Suppressor macrophage (primary cell): ENCODE measurements at places on chromosomes 16 and 17.

GRCh38 chr17:66992911-66993442 lies 28.5 kb downstream of the CACNG4 start:
- DNase-seq, result no peak

- DNase-seq, result no peak
Measured at GRCh38 chr17:64564098-64564497, 57.3 kb downstream of the CEP95 start.

DNA sequence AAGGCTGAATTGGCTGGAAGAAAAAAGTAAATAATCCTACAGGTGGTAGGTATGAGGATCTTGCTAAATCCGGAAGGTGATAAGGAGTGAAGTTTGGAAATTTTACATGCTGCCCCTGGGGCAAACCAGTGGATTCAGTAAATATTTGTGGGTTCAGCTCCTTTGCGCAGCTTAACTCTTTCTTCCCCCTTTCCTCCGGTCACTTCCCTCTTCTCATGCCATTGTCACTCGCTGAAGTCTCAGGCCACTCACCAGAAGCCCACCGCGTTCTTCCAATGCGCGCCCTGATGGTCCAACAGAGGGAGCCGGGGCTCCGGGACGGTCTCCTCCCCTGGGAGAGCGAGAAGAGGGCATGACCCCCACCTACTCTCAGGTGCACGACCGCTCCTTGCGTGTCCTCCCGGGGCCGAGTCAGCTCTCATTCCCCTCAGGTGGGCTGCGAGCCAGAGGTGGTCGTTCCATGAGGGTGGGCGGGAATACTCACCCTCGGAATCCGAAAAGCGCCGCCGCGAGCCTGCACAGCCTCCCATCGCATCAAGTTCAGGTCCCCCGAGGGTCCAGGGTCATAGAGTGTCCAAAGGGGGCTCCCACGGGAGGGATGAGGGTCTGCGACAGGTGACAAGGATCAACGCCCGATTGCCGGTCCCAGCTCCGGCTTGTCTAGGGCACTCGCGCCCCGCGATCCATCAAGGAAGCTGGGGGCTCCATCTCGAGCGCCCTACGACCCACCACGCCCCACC lies 474 bp downstream of the CLN3 start:
- peak; percentile 74 for DNase-seq

DNA sequence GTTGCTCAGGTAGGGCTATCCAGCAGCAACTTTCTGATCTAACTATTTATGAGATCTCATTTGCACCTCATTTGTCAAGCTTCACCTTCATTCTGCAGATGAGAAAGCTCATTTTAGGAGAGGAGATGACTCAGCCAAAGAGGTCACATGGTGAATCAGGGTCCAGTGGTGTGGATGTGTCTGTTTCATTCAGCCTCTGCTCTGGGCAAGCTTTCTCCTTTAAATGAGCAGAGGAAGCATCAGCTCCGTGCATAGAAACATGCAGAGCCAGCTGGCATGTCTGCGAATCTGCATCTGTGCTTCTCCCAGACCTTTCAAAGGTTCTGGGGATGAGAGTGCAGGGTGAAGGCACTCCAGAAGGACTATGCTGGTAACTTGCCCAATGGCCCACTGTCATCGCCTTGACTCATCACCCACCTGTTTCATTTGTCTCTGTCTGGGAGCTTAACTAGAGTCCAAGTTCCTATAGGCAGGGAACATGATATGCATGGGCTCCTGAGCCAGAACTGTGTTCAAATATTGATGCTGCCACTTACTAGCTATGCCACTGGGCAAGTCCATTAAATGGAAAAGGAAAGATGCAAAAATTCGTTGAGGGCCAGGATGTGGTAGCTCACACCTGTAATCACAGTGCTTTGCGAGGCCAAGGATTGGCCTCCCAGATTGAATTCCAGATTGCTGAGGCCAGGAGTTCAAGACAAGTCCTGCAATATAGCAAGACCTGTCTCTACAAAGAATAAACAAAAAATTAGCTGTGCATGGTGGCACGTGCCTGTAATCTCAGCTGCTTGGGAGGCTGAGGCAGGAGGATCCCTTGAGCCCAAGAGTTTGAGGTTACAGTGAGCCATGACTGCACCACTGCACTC lies 67.1 kb upstream of the NLK start:
- DNase-seq, result no peak

DNA sequence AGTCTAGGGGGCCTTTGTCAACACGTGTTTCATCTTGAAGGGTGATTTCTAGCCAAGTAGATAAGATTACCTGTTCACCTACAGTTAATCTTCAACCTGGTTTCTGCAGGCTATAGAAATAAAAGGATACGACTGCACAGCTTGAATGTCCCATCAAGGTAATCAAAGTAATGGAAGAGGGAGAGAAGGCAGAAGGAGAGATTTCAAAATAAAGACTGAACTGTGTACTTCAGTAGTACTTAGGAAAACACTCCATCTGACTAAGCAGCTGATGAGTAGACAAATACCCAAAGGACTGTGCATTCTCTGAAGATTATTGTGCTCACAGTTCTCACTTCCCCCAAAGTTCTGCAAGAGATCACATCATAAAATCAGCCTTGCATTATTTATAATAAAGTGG lies 5.8 kb upstream of the RFFL start:
- peak; percentile 17 for DNase-seq

GRCh38 chr17:10429421-10430045 lies 7.8 kb upstream of the MYH8 start:
- no peak for DNase-seq

DNA sequence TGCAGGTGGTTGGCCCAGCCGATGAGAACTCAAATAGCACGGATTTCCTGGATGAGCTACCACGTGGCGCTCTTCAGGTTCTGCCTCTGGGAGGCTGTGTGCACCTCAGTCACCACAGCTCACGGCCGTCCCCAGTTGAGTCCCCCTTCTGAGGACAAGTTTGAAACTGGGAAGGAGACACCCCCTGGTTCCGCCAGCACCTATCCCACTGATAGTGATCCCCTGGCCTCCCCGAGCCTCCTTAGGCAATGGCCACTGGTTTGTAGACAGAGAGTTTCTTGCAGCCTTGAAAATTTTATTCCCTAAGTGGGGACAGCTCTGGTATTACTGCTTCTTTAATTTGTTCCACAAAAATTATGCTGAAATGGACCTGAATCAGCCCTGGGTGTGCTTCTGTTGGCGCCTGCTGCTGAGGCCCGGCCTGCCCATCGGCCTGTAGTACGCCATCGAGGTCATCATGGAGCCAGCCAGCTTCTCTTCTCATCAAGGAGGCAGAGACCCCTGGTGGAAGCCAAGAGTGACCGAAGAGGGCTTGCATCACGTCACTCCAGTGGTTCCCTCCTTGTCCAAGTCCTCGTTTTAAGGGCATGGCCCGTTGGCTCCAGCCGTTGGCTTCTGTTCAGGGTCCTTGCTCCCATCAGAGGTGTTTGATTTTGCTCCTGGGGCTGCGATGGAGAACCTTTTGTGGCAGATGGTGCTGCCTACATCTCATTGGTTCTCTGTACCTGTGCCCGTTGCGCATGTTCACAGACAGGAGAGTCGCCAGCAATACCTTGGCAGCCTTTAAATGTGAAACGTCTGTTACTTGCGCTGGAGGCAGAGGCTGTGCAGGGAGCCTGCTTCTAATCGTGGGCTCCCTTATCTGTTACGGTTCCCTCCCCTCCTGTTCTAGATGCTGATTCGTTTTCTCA lies 9.3 kb downstream of the SMCR8 start:
- no peak for DNase-seq

DNA sequence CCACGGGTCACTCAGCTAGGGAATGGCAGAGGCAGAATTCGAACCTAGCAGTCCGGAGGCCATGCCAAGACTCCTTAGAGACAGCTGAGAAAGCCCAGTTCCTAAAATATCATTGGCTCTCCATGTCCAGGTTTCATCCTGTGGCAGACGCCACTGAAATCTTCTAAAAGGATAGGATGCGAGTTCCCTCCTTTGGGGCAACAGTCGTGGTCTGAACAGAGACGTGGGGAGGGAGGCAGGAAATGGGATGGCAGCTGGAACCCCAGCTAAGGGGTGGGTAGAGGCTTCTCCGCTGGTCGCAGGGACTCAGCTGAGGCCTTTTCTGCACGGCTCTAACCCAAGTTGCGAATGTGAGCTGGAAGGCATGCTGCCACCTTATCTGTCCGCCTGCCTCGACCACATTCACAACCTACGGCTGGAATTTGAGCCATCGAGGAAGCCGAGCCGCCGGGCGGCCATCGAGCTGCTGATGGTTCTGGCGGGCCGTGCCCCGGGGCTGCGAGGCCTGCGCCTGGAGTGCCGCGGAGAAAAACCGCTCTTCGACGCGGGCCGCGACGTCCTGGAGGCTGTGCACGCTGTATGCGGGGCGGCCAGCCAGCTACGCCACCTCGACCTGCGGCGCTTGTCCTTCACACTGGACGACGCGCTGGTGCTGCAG lies 1.9 kb upstream of the HSF4 start:
- DNase-seq, result peak; percentile 52

- DNase-seq, result no peak
Measured at GRCh38 chr16:11090232-11090631, 145.9 kb downstream of the CLEC16A start.

- no peak for DNase-seq
Measured at GRCh38 chr17:603406-604114, 111.1 kb downstream of the VPS53 start.

DNA sequence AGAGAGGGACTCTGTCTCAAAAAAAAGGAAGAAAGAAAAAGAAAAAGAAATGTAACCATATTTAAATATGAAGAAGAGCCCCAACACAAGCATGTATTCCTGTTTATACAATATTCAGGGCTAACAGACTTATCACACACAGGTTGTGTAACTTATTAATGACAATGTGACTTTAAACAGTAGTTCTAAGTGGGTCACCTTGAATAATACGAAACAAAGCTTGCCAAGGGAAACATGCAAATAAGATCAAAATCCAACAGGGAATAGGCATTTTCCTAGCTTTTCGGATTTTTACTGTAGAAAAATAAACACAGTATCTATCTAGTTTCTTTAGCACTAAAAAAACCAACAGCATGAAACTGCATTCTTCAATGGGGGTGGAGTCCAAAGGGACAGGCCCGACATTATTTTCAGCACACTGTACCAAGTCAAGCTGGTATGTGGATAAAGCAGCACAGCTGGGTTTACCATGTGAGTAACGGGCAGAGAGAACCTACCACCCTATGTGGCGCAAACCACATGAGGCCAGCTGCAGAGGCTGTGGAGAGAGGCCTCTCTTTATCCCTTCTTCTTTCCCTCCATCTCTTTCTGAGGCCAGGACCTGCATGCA lies 45.3 kb downstream of the TOM1L2 start:
- DNase-seq, result no peak

DNA sequence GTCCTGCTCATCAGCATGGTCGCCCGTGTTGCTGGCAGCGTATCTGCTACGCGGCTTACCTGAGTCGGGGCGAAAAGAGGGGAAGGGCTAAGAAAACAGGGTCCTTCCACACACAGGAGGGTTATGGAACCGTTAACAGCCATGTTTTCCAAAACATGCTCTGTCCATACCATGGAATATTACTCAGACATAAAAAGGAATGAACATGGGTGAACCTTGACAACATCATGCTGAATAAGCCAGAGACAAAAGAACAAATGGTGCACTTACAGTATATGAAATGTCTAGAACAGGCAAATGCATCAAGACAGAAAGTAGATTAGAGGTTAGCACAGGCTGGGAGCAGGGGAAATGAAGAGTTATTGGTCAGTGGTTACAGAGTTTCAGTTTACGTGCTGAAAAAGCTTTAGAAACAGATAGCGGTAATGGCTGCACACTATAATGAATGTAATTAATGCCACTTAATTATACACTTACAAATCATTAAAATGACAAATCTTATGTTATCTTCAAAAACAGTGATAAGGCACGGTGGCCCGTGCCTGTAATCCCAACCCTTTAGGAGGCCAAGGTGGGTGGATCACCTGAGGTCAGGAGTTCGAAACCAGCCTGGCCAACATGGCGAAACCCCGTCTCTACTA lies 7.8 kb downstream of the NPRL3 start:
- DNase-seq, result no peak

DNA sequence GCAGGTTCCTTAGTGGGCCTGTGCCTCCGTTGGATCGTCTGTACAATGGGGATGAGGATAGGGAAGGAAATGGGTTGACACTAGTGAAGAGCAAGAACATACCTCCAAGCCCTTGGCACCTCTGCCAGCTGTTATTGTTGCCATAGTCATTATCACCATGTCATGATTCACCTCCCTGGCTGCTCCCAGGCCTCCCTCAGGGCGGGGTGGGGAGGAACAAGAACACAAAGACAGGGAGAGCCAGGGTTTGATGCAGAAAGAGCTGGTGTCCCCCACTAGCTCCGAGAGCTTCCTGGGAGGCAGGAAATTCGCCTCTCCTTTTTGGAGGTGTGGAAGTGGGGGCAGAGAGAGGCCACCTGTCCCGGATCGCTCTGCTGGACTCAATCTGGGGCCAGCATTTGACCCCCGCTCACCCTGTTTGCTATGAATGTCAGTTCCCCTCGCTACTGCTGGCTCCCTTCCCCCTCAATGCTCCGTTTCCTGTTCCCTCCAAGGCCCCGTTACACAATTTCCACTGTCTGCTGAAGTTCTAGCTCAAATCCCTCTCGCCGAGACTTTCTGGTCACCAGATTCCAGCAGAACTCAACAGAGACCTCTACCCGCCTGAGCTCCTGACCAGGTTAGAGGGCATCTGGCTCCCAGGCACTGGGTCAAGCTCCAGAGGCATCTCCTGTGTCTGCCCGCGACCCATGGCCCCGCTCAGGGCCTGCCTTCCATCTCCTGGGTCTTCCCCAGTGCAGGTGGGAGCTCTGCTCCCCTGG lies 9.1 kb downstream of the TIMP2 start:
- DNase-seq, result peak; percentile 92

GRCh38 chr17:77155125-77155524 lies 14.4 kb downstream of the SEC14L1 start:
- no peak for DNase-seq

- DNase-seq, result no peak
Measured at GRCh38 chr16:69495821-69496220, 69.9 kb upstream of the NFAT5 start.

DNA sequence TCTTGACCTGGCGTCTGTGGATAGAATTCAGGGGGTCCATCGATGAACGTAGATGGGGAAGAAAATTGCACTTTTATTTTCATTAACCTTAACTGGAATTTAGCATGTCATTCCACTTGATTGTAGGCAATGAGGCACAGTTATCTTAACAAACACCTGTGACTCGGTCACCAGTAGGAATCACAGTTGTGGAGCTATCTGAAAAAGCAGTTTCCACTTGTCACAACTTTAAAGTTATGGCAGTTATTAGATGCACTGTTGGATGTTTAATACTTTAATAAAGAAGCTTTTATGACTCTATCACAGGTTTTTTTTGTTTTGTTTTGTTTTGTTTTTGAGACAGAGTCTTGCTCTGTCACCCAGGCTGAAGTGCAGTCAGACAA lies 83.7 kb upstream of the LGALS9 start:
- DNase-seq, result no peak

GRCh38 chr16:89344846-89345611 lies 127.5 kb downstream of the ZNF778 start:
- DNase-seq, result no peak

- DNase-seq, result no peak
Measured at GRCh38 chr16:3118846-3119245, 6.5 kb downstream of the ZNF205 start.
